ENCODE measurements at places on chromosomes 12 and 14. TPM values are rescaled to one million over a fixed set of nuclear protein-coding genes. Genes with fewer than 3 reads are reported as not detected.

The PMEL gene
- total RNA-seq = 0.89 TPM

The DTD2 gene
- 31.2 TPM for total RNA-seq

The AHSA1 gene
- 136 TPM for total RNA-seq

The SLC10A1 gene
- total RNA-seq = not detected

The STXBP6 gene
- total RNA-seq = 15.8 TPM

The REC8 gene
- total RNA-seq = 64.6 TPM

The CD9 gene
- total RNA-seq = 166 TPM

The RD3L gene
- not detected for total RNA-seq

The KRT74 gene
- not detected for total RNA-seq

The IAPP gene
- total RNA-seq = not detected

The SERPINA5 gene
- under 0.01 TPM for total RNA-seq

The EPYC gene
- total RNA-seq = 0.67 TPM

The ACADS gene
- 13.8 TPM for total RNA-seq

The C12orf54 gene
- total RNA-seq = not detected

The MYF5 gene
- not detected for total RNA-seq

The A2ML1 gene
- not detected for total RNA-seq
